ENCODE measurements at places on chromosomes 12 and 14.

DNA sequence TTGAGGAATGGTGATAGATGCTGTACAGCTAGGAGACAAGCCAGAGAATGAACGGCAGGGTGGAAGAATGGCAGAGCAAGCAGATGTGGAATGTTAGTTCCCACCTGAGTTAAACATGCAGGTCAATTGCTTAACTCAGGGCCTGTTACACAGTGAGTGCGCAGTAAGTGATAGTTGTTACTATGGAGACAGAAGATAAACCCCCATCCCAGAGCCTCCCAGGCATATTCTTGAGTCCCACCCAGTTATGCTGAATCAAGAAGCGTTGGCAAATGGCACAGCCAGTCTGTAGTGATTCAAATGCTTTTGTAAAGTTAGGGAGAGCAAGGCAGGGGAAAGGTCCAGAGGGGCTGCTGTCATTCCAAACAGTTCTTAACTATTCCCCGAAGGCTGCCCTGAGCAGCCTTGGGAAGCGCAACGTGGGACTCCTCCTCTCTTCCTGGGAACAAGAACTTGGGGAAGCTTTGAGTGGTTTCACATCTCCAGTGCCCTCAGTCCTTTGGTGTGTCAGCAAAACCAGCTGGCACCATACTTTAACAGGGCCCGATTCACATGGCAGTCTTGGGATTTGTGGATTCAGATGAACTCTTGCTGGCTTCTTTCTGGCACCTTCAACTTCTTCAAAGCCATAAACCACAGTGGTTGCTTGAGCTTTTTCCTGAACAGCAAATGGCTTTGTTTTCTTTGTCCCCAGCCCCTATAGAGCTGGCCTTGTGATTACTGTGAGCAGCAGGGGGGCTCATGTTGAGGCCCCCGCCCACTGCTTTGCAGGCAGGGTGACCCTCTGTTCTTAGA is 66.4 kb downstream of the PPM1A start:
- no peak for DNase-seq

- DNase-seq: no peak
Observed at GRCh38 chr14:74908861-74909341, 14.2 kb downstream of the RPS6KL1 start.

- DNase-seq: no peak
Observed at GRCh38 chr14:65019944-65020566, 33.4 kb downstream of the FNTB start.

GRCh38 chr14:69288956-69289705 is 29.2 kb downstream of the GALNT16 start:
- no peak for DNase-seq

DNA sequence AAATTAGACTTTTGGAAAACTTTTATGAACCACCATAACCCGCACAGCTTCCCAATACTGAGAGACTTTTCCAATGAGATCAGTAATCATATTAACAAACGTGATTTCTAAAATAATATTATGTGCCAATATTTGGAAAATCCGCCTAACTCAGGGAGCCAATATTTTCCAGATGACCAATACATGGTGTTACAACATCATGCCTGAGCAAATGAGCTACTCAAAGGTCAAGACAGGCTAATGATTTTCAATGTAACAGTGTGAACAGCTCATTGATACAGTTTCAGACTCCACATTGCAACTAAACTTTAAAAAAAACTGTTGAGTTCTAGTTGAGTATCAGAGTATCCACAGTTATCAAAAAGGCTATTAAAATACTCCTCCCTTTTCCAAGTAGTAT is 46.8 kb downstream of the RNF34 start:
- DNase-seq: no peak

DNA sequence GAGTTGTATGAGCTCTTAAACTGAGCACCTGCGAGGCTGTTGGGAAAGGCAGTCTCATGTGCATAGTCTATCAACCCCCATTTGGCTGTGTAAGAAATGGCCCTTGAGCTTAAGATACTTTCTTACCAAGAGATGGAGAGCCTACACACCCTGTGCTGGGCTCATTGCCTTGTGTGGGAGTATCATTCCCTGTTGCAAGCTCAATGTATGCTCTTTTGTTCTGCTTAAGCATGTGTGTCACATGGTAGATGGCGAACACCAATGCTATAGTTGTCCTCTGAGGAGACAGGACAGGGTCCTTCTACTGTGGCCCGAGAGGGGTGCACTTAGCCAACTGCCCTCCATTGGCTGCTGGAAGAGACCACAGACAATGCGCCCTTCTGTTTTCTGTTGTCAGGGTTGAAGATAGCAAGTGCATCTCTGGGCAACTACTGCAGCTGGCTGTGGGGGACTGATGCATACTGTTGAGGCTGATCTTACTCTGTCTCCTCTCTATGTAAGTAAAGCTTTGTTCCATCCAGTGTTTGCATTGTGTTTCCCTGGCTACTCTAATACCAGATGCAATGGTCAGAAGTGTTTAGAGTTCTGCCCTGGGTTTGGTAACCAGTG is 79.5 kb downstream of the PTPRB start:
- no peak for DNase-seq

GRCh38 chr14:99183311-99183710 is 88.7 kb downstream of the BCL11B start:
- no peak for DNase-seq
